ENCODE measurements at places on chromosomes 1 and 21.
A peak's percentile ranks its signal among the peaks of the same experiment; 100 is the strongest.

DNA sequence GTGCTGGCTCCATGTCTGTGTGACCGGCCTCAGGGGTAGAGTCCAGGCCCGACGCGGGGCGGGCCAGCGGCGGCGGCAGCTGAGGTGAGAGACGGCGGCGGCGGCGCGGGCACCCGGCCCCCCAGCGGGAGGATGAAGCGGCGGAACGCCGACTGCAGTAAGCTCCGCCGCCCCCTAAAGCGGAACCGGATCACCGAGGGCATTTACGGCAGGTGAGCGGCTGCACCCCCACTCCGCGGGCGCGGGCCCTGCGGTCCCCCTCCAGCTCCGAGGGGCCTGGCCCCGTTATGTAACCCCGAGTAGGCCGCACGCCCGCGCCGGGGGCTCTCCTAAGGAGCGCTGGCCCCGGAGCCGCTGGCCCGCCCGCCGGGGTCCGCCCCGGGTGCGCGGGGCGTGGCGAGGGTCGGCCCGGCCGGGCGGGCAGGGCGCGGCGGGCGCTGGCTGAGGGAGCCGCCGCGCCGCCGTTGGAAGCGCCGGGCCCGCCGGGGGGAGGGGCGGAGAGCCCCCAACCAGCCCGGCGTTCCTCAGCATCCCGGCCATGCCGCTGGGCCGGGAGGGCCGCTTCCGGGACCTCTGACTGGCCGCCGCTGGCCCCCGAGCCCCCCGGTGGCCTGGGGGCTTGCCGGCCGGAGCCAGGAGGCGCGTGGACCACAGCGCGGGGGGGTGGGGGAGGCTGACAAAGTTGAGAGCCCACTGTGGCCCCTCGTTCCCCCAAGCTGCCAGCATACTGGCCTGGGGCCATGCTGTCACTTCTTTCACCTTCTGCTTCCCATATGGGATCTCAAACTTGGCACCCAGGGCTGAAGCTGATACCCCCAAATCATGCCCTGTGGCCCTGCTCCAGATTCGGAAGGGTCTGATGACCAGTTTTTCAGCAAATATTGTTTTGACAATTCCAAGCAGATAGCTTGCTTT is 527 bp downstream of the MACO1 start:
- no peak for DNase-seq

- DNase-seq, result no peak
These were observed 39.0 kb downstream of the COQ8A start for GRCh38 chr1:226979115-226979516.

- no peak for DNase-seq
These were observed 5.2 kb upstream of the NR5A2 start for GRCh38 chr1:200022239-200022804.

DNA sequence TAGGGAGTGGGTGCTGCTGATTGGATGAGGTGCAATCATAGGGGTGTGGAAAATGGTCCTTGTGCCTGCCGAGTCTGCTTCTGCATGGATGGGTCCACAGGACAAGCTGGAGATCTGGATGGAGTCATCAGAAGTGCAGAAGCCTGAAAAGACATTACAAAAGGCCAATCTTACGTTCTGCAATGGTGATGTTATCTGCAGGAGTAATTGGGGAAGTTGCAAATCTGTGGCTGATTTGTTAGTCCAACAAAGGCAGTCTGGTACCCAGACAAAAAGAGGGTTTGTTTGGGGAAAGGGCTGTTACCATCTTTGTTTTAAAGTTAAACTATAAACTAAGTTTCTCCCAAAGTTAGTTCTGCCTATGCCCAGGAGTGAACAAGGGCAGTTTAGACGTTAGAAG is 166.5 kb downstream of the PGBD5 start:
- no peak for DNase-seq

DNA sequence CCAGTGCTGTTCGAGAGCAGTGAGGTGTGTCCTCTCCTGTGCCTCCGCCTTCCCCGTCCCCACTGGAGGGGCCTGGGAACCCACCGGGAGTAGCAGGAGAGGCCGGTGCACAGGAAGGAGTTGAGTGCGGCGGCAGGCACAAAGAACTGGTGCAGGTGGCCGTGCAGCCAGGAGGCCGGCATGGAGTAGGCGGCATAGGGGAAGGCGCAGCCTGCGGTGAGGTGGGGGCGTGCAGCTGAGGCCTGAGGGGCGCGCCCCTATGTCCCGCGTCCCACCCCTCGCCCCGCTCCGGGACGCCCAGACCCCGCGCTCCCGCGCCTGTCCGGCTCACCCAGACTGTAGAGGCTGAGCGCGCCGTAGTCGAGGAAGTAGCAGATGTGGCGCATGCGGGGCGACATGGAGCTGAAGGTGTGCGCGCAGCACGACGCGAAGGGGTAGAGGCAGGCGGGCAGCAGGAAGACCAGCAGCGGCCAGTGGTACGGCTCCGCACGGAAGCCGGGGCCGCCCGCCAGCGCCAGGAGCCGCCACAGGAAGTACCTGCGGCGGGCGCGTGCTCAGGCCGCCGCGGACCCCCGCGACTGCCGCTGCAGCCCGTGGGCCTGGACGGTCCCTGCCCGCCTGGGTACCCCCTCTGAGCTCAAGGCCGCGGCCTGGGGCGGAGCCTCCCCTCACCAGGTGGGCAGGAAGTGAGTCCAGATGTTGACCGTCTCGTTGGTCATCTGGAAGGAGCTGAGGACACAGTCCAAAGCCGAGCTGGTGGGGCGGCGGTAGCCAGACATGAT is 2.2 kb downstream of the PAQR6 start:
- peak; percentile 58 for DNase-seq

GRCh38 chr1:98870959-98871903 is 133.4 kb downstream of the PLPPR5 start:
- no peak for DNase-seq

Measured in astrocyte of the hippocampus (primary cell).